Esophagus squamous epithelium (tissue), 5 donors: ENCODE measurements at places on chromosomes 5 and 9.

- no peak for DNase-seq
These were observed 35.6 kb upstream of the NEURL1B start for GRCh38 chr5:172605466-172605865.

GRCh38 chr5:130652176-130652575, 512.9 kb downstream of the HINT1 start:
- no peak for DNase-seq

GRCh38 chr5:108546939-108547338, 165.0 kb upstream of the FBXL17 start:
- no peak for DNase-seq

- DNase-seq, result no peak
These were observed 526 bp upstream of the CD14 start for GRCh38 chr5:140633501-140633900.

DNA sequence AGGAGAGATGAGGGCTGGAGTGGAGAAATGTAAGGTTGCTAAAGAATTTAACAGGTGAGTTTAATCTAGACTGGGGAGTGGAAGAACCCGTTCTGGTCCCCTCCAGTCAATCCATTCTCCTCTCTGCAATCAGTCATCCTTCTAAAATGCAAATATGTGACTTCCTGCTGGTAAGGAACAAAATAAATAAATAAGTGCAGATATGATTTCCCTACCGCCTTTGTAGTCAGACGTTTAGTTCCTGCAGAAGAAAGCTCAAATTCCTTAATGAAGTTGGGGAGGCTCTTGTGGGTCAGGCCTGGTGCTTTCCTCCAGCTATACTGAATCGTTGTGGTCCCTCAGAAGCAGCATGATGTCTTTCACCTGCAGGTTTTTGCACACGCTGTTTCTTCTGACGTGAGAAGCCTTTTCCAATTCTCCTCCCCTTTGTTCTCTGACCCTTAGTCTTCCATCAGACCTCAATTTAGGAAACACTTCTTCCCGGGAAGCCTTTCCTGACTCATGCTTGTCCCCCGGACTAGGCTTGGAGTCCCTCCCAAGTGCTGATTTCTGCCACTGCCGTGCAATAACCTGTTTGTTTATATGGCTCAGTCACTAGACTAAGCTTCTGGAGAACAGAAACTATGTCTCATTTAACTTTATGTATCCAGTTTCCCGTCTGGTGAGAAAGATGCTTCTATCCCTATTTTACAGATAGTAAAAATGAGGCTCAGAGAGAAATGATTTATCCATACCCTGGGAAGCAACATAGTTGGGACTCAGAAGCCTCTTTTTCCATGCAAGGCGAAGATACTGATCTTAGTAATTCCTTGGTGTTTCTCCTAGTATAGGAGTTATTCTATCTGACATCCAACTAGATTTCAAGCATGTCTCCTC, 1.3 kb downstream of the ATP6V1G1 start:
- no peak for DNase-seq

- DNase-seq, result no peak
These were observed 58.0 kb upstream of the FSTL4 start for GRCh38 chr5:133670336-133670735.

DNA sequence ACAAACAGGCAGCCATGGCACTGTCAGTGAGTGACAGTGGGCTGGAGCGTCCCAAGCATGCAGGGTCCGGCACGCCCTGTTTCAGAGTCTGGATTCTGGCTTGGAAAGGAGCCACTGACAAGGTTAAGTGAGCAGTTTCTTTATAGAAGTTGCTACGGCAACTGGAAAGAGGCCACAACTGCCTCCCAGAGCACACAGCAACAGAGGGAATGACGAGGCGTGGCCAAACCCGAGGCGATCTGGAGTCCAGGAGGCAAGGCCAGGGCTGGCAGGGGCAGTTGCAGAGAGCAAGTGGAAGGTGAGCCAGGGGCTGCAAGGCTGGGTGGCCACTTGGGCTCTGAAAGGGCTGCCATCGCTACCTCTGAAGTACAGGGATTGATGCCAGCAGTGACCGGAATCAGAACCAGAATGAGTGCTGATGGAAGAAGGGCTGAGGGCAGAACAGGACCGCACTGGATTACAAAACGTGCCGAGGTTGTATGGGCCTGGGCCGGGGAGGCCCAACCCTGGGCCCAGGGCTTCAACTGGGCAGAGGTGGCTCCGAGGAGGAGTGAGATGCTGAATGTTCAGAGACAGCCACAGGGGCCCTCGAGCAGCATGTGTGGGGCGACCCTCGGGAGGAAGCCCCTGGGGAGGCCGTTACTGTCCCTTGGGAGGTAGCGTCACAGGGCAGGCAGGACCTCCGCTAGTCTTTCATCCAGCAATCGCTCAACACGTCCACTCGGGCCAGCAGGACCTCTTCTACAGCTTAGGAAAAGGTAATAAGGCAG, 4.6 kb downstream of the MRPL41 start:
- DNase-seq, result no peak

DNA sequence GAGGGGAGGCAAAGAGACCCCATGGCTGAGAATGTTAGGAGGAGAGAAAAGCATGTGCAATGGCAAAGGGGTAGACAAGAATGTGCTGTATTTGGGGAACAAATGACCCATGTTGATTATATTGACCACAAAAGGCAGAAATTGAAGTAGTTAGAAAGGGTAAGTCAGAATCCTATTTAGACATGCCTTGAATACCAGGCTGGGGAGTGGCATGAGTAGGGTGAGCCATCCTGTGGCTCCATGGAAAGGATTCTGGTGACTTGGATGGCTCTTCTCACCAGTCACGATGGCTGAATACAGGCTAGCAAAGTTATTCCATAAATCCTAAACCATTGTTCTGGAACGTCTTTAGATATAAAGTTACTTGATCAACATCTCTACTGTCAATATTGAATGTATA, 73.4 kb upstream of the MEF2C start:
- no peak for DNase-seq

- no peak for DNase-seq
These were observed 7.3 kb downstream of the DAPK1 start for GRCh38 chr9:87504938-87505337.

DNA sequence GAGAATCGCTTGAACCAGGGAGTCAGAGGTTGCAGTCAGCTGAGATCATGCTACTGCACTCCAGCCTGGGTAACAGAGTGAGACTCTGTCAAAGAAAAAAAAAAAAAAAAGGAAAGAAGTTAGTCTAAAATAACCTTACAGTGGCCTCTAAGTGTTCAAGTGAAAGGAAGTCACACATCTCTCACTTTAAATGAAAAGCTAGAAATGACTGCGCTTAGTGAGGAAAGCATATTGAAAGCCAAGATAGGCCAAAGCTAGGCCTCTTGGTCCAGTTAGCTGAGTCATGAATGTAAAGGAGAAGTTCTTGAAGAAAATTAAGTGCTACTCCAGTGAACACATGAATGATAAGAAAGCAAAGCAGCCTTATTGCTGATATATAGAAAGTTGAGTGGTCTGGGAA, 38.1 kb downstream of the ITGA1 start:
- no peak for DNase-seq

GRCh38 chr9:112028242-112029221, 131.9 kb downstream of the UGCG start:
- DNase-seq, result no peak

DNA sequence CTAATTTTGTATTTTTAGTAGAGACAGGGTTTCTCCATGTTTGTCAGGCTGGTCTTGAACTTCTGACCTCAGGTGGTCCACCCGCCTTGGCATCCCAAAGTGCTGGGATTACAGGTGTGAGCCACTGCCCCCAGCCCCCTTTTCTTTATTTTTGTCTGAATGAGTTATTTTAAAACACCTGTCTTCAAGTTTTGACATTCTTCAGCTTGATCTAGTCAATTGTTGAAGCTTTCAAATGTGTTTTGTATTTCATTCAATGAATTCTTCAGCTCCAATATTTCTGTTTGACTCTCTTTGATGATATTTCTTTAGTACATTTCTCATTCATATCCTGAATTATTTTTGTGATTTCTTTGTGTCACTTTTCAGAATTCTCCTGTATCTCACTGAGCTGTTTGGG, 486.2 kb downstream of the DMAC1 start:
- no peak for DNase-seq

GRCh38 chr5:13910201-13910600, 34.3 kb downstream of the DNAH5 start:
- DNase-seq, result no peak

GRCh38 chr9:121598965-121599871, 52.2 kb upstream of the DAB2IP start:
- no peak for DNase-seq

- DNase-seq, result no peak
These were observed 284.5 kb downstream of the SPATA31D1 start for GRCh38 chr9:82273121-82273520.

- DNase-seq, result no peak
These were observed 2.8 kb upstream of the RUSC2 start for GRCh38 chr9:35487081-35487480.
